ENCODE measurements at places on chromosomes 16 and 17. TPM values are rescaled to one million over a fixed set of nuclear protein-coding genes. Genes with fewer than 3 reads are reported as not detected.

DNA sequence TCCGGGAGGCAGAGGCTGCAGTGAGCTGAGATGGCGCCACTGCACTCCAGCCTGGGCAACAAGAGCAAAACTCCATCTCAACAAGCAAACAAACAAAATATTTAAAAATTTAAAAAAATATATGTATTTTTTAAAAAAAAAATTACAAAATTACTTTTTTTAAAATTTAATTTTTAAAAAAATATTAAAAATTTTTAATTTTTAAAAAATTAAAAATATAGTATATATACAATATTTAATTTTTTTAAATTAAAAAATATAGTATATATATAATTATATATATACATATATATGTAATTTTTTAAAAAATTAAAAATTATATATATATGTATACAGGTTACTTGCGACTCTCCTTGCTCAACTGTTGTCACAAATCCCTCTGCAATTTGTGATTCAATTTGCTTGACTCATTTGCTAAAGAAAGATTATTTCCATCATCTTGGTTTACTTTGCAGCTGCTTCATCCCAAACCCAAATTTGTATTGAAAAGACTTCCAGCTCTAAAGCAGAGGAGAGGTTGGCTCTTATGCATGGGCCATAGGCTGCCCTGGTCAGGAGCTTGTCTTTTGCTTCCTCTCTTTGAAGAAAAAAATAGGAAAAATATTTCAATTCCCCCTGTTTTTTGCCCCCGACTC, 247.4 kb upstream of the IRX3 start:
- no peak for DNase-seq

- no peak for DNase-seq
Observed at GRCh38 chr17:29393436-29393835, 3.3 kb downstream of the TAOK1 start.

- DNase-seq: peak; percentile 97
Observed at GRCh38 chr17:29389982-29390850, at the start of gene TAOK1. Gene TAOK1 (plus strand): TSS chr17:29390363. CDS start chr17:29451549, 61,186 bp downstream.

DNA sequence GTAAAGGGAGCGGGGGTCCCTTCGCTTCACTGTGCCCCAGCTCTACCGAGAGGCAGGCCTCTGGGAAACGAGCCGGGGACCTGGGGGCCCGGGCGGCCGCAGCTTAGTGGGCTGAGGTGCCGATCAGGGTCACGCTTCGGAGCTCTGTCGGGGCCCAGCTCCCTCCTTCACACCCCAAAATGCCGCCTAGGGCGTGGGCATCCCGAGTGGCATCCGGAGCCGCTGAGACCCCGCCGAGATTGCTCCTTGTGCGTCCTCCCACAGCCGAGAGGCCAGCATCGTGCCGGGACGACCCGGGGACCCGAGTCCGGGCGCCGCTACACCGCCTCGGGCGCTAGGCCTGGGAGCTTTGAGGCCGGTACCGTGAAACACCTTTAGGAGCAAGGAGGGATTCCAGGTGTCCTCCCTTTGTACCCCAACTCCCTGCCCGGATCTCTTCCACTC, 1.3 kb downstream of the SALL1 start:
- DNase-seq: no peak

Gene PRAC2
- total RNA-seq: not detected

Gene GNG13
- total RNA-seq: not detected

Gene CCL7
- not detected for total RNA-seq

Gene MSLN
- total RNA-seq: 0.55 TPM

Gene RND2
- total RNA-seq: 0.08 TPM

Gene OSGIN1
- 0.56 TPM for total RNA-seq

Gene TANC2
- total RNA-seq: 39.5 TPM
